Fibroblast of lung (primary cell): ENCODE measurements at places on chromosomes 1 and 21.
A peak's percentile ranks its signal among the peaks of the same experiment; 100 is the strongest.

DNA sequence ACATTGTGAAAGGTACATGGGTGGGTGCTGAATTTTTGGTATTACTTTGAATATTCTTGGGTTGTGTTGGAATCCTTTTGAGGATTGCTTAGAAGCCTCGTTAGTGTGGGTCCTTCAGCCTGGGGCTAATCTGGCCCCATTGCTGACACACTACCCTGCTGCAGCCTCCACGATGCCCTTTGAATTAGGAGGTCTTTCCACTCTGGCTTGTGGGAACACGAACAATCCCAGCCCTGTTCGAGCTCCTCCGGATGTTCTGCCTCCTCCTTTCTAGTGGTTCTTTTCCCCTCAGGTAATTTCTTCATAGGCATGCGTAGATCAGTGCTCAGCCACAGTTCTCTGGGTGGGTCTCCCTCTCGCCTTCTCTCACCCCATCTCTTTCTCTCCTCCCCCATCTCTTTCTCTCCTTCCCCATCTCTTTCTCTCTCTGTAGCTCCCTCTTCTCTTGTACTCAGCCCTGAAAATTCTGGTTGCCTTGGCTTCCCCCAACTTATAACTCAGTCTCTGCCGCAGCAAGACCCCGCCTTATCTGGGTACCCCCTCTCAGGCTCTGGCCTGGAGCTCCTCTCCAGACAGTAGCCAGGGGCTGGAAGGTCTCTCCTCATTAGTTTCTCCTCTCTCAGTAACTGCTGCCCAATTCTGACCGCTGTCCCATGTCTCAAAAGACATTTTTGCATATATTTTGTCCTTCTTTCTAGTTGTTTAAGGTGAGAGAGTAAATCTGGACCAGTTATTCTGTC lies 46.0 kb upstream of the SLC19A1 start:
- DNase-seq = no peak

- no peak for DNase-seq
Measured at GRCh38 chr1:97396463-97396862, 524.4 kb downstream of the DPYD start.

DNA sequence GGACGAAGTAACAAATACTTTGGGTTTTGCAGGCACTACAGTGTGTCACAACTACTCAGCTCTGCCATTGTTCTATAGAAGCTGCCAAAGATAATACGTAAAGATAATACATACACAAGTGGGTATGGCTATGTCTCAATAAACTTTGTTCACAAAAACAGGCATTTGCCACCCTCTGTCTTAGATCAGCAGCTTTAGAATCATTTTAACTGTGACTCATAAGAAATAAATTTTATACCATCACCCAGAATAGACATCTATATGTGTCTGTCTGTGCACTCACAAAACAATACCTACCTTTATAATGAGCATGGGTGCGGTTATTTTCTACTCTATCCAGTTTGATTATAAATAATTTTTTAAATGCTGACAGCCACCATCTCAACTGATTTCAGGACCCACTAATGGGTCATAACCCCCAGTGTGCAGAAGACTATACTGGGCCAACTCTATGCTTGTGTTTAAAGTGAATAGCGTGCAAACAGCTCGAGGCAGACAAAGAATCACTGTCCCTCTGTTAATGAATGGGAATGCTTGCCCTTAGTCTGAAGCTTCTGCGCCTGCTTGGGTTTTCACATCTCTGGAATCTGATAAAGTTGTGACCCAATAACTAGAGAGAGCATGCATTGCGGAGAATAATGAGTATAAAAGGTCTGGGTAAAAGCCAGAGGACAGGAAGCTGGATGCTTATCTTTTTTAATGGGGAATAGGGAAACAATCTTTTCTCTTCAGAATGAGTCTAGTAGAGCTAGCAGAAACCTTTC lies 216.2 kb downstream of the PLPP3 start:
- no peak for DNase-seq

DNA sequence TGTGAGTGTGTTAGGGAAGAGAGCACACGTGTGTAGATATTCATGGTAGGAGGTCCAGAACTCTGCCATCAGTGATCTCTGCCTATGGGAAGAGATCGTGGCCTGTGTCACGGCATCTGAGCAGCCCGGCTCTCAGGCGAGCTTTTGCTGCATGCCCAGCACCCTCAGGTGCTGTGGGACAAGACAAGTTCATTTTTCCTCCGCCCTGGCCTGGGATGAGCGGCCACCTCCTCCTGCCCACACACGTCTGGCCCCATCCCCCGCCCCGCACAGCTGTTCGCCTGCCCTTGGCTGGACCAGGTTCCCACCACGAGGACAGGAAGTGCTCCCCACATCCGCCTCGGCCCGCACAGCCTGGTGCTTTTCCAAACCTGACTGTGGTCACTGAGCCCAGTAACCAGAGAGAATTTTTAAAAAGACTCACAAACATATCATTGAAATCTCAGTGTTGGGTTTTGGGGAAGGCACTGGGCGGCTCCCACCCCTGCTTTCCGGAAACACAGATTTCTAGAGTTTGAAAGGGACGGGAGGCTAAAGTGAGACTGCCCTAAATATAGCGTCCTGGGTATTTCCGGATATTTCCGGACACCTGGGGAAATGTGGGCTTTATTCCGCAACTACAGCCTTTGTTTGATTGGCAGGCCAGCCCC lies 18.0 kb downstream of the BMP8A start:
- peak; percentile 62 for DNase-seq

DNA sequence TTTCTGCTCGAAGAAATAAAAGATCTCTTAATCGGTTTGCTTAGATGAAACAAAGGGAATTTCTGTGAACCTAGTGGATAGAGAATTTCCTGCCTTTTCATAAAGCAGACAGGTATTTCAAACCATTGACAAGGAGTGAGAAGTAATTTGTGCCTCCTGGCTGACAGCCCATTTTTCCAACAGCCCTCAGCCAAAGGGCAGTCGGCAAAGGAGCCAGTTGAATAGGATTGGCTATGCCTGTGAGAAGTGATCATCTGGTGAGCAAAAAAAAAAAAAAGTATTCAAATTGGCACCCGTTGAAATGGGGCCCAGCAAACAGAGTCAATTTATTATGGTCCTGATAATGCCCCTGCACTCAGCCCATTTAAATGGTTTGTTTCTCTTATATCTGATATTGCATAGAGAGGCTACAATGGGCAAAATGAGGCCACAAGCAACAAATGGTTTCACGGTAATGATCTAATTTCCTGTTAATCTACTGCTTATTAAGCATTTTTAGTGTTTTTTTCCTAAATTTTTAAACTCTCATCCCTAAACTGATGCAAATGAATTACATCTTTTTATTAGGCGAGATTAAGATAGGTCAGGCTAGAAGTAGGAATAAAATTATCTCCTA lies 477.5 kb downstream of the NUF2 start:
- no peak for DNase-seq

DNA sequence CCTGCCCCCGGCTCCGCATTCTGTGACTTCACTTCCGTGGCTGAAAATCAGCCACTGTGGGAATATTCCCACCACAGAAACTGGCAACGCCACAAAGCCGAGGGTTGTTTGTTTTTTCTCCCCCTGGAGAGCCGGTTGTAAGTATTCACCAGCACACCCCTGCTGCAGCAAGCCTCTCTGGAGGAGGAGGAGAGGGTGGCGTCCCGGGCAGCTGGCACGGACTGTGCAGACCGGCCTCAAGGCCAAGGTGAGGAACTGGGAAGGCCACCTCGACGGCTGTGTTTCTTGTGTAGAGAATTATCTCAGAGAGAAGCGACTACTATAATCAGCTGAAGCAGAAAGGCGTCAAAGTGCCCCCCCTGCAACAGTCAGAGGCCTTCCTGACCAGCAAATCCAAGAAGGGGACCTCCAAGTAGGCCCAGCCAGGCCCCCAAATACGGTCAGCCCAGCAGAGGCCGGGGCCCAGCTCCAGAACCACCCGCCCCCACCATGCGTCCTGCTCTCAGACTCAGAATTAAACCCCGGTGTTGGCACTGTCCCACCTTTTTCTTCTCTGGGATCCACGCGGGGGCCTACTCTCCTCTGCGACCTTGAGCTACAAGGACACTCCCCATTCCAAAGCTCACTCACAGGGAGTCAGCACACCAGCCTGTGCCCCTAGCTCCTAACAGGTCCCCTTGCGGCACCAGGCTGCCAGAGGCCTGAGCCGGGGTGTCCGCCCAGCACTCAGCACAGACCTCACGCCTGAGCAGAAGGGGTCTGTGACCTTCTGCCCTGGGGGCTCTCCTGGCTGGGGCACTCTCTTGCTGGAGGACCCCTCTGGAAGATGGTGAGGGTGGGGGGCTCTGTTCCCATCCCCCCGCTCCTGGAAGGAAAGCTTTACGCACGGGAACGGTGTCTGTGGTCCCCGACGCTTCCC lies 1.2 kb upstream of the SMIM1 start:
- DNase-seq = no peak

DNA sequence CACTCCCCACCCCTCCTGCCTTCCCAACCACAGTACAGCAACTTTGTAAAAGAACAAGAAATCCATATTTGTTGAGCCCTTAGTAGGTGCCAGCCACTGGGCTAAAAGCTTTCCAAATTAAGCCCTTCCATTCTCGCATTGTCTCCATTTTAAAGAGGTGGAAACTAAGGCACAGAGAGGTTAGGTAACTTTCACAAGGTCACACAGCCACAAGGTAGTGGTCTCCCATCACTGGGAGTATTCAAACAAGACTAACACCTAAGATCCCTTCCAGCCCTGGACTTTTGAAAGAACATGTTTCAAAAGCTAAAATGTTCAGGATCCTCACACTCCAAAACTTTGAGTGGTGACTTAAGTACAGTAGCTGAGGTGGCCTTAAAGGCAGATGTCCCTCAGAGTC lies 3.2 kb downstream of the SDC3 start:
- DNase-seq = no peak

GRCh38 chr1:33583567-33583966 lies 111.1 kb downstream of the ZSCAN20 start:
- no peak for DNase-seq

- DNase-seq = no peak
Measured at GRCh38 chr1:161952607-161953172, 71.0 kb downstream of the OLFML2B start.

- DNase-seq = peak; percentile 87
Measured at GRCh38 chr1:94335950-94336349, 82.2 kb upstream of the ABCD3 start.

DNA sequence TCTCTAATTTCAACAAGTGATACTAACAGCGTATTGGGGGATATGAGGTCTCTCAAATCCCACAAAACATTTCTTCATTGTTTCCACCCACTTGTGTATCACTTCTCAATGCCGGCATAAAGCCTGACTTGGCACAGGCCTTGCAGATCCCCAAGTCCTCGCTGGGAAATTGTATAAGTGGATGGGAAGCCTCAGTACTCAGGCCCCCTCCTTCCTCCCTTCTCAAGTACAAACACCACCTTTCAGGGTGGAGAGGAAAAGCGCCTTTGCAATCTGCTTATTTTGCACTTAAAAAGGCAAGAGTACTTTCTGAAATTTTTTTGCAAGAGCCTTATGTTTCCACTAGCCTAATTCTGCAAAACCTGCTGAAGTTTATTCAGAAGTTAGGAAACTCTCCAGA lies 25.8 kb upstream of the KLHDC8A start:
- DNase-seq = no peak

GRCh38 chr1:37362594-37363385 lies 111.6 kb upstream of the ZC3H12A start:
- DNase-seq = no peak

DNA sequence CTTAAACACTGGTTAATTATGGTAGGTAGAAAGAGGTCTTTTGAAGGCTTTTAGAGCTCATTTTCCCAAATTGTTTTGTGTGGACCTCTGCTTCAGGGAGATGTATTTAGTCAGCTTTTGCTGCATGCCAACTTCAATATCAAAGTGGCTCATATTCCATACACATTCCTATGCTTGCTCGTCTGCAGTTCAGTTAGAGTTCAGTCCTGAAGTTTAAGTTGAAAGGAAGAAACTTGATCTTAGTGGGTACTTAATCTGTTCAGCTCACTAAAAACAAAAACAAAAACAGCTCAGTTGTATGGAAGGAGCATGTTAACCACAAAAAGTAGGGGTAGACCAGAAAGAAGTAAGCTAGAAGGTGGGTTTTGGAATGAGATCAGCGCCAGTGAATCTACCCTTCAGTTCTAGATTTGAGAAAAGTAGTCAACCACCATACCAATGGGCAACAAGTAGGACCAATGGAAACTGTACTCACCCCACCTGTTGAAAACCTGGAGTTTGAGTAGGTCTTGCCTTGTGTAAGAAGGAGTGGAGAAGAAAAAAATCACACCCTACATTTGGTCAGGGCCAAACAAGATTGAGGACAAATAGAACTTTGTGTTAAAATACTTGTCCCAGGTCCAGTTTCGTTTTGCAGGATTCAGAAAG lies 58.0 kb downstream of the LEPR start:
- DNase-seq = peak; percentile 38

DNA sequence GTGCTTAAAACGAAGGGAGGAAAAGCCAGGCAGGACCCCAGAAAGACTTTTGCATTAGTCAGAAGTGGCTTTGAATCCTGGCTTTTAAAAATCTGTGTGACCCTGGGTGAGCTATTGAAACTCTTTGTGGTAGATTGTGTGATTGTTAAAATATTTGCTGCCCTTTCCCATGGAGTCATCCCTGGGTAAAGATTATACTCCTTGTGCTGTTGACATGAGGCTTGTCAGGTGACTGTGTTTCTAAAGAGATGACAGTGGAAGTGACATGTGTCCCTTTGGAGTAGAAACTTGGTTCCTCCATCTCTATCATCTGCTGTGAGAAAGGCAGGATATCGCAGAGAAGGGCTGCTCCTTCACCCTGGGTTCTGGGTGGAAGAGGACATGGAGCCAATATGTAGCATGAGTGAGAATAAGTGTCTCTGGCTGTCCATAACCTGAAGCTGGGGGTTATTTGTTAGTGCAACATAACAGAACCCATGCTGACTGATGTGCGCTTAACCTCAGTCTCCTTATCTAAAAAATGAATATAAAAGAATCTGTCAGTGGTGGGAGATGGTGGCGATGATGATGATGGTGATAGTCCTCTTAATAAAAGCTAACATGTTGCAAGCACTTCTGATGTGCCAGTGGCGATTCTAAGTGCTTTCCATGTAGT lies 187.6 kb downstream of the RHOU start:
- DNase-seq = no peak

DNA sequence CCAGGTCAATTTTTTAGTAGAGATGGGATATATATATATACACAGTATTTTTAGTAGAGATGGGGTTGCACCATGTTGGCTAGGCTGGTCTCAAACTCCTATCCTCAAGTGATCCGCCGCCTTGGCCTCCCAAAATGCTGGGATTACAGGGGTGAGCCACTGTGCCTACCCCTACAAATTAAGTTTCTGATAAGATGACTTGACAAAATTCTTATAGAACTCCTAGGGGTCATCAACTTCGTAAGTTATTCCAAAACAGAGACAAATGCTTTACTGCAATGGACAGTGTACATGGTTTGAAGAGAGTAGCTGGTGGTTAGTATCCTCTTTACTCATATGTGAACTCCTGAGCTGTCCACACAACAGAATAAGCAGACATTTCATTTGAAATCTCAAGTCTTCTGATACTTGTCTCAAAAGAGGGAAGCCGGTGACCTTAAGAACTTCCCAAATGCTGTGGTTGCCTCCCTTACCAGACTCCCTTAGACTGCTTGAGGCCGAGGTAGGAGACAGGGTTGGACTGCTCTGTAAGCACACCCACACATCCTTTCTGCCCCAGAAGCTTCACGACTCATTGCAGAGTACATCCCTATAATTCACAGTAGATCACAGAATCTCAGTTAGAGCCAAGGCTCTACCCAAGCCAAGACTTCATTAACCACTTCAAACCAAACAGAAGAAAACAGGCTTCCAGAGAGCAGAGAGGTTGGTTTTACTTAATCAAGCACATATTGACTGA lies 244.1 kb upstream of the IRF2BP2 start:
- DNase-seq = peak; percentile 35

GRCh38 chr1:88847643-88848042 lies 43.7 kb downstream of the GTF2B start:
- no peak for DNase-seq
